AG20443 (cell line): ENCODE measurements at places on chromosomes 6 and 20.

DNA sequence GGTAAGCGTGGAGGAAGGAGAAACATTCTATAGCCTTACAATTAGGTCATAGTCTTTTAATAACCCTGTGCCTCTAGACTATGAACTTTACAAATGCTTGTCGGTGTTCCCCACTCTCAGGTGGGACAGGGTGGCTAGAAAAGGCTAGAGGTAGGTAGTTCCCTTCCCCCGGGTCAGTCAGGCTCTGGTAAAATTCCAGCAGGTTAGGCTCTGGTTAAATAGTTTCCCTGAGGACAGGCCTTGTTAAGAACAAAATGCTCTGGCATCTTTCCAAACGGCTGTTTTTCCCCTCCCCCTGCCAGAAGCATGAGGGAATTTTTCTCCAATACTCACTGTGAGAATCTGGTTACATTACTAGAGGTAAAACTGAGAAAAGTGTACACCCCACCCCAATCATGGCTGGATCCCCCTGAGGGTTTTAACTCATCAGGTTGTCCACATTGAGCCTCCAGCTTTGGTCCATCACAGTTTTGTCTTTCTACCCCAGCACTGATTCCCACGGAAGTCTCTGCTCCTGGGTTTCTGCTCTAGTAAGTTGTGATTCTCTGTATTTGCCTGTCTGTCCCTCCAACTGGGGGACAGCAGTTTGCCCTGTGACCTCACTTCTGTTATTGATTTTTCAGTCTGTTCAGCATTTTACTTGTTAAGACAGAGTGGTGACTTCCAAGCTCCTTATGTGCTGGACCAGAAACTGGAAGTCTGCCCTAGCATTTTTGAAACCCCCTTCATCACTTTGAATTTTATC, 84.7 kb upstream of the ADGRF1 start:
- DNase-seq: no peak

DNA sequence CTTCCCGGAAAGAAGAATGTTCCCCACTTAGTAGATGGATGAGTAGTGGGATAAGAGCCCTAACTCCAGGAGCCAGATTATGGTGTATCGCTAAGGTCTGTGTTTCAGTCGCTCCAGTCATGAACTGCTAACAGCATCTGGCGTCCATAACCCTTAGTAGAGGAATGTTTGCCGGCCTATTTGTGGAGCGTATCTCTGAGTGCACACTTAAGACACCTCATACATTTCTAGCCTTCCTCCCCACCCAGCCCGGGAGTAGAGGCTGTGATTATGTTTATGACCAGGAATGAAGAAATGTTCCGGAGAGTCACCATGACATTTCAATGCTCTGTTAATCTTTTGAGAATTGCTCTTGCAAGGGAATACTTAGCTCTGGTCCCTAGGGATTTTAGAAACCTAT, 251.1 kb upstream of the SOX4 start:
- no peak for DNase-seq

DNA sequence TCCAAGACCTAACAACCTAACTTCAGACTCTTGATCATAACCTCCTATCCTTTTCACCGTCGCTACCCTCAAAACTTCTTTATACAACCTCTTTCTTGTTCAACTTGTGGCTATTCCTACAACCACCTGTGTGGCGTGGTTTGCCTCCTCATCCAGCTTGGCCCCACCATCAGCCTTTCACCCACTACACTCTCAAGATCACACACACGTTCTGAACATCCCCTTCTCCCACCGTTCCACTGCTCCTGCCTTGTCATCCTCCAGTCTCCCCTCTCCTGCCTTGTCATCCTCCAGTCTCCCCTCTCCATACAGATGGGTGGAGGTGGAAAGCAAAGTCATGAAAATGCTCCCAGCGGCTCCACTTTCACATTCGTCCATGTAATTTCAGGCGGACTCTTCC, 14.0 kb downstream of the MAK start:
- no peak for DNase-seq

- no peak for DNase-seq
Measured at GRCh38 chr6:100724222-100724621, 156.9 kb downstream of the ASCC3 start.

GRCh38 chr6:168905451-168906090, 348.1 kb downstream of the THBS2 start:
- no peak for DNase-seq

DNA sequence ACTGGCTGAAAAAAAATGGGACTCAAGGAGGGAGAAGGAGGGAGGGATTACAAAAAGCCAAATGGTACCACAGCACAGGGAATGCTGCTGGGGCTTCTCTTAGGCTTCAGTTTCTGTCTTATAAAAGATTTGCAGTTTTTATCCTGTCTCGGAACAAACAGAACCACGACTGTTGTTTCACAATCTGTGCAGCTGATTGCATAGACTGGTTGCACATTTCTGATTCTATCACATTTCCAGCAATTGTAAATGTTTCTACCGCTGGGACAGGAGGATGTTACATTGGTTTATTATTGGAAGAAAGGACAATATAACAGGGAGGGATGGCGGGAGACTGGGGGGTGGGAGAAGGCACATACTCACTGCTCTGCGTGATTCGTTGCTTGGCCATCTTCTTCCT, 73.5 kb upstream of the ARID1B start:
- DNase-seq: no peak

DNA sequence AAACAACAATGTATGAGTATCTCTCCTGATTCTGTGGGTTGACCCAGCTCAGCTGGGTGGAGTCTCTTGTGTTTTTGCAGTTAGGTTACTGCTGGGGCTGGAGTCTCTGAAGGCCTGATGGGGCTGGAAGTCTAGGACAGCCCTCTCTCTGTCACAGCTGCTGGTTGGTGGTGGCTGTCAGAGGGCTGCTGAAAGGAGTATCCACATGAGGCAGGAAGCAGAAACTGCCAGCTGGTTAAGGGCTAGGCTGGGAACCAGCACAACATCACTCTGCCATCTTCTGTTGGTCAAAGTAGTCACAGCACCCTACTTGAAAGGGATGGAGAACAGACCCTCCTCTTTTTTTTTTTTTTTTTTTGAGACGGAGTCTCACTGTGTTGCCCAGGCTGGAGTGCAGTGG, 10.0 kb upstream of the PACSIN1 start:
- no peak for DNase-seq
